ENCODE measurements at places on chromosomes 5 and 9.
A peak's percentile ranks its signal among the peaks of the same experiment; 100 is the strongest.

DNA sequence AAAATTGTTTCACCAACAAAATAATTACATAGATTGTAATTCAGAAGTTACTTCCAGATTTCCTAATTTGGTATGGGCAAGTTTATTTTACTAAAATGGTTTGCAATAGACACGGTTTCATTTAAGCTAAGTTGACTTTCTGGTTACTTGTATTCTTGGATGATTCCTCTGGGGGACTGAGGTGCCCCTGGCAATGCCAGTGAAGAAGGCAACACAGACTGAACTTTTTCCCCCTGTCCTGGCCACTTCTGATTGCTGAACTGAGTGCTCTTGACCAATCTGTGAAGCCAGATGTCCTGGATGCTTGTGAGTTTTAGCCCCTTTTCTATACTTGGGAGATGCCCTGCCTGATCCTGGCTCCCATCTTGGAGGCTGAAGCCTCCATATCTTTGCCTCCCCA lies 66.3 kb upstream of the FANCC start:
- DNase-seq: no peak

- no peak for DNase-seq
Measured at GRCh38 chr5:123810746-123811340, 298.9 kb downstream of the CSNK1G3 start.

GRCh38 chr5:107464416-107464815 lies 206.3 kb downstream of the EFNA5 start:
- no peak for DNase-seq

GRCh38 chr9:129027685-129028191 lies 393 bp downstream of the SH3GLB2 start:
- no peak for DNase-seq

- DNase-seq: no peak
Measured at GRCh38 chr5:169029661-169030274, 271.2 kb downstream of the SLIT3 start.

DNA sequence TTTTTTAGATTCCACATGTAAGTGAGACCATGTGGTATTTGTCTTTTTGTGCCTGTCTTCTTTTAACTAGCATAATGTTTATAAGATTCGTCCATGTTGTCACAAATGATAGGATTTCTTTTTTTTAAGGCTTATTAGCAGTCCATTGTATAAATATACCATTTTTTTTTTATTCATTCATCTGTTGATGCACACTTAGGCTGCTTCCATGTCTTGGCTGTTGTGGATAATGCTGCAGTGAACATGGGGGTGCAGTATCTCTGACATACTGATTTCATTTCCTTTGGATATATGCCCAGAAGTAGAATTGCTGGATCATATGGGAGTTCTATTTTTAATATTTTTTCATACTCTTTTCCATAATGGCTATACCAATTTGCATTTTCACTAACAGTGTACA lies 48.7 kb downstream of the KIAA1958 start:
- DNase-seq: no peak

DNA sequence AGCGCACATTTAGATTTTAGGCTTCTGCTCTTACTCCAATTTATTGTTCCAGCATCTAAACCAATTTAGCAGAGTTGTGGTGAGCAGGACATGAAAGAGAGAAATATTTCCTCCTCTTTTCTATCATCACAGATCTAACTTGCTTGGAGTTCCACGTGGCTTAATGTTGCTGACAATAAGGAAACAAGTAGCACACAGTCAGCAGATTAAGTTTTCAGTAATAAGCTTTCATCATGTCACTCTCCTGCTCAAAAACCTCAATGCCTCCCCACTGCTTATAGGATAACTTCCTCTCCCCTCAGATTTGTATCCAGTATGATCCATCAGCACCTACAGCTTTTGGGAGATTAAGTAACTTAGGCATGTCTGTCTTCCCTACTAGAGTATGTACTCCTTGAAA lies 10.4 kb upstream of the SSBP2 start:
- DNase-seq: no peak

DNA sequence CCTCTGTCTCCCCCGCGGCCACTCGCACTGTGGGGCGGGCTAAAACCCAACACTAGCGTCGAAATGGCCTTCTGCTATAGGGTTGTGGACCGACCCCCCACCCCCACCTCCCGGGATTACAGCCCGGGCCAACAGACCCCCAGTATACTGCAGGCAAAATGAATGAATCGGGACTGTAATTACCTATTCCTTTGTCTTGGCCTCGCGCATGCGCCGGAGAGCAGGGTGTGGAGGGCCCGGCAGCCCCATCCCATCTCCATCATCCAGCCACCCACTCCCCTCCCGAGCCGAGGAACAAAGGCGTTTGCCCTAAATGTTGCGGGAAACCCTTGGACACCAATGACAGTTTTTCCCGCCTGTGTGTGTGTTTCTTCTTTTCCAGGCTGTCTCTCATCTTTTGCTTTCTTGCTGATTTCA lies 1.6 kb downstream of the BASP1 start:
- DNase-seq: no peak

- no peak for DNase-seq
Measured at GRCh38 chr9:97638666-97639065, 5.0 kb downstream of the NCBP1 start.

GRCh38 chr5:158670201-158670600 lies 429.5 kb downstream of the EBF1 start:
- no peak for DNase-seq

DNA sequence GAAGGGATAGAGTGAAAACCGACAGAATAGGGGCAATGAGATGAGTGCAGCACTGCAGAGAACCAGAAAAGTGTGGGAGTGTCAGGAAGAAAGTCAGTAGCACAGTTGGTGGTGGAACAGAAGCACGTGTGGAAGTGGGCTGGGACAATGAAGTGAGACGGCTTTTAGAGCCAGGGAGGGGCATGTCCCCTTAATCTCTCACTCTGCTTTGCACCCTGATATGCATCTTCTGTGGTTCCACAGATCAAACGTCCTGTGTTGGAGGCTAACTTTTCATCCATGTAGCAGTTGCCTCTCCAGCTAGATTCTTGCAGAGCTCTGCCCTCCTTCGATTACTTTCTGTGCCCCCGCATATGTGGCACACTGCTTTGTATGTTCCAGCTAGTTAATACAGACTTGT lies 163.6 kb downstream of the DOCK8 start:
- no peak for DNase-seq

DNA sequence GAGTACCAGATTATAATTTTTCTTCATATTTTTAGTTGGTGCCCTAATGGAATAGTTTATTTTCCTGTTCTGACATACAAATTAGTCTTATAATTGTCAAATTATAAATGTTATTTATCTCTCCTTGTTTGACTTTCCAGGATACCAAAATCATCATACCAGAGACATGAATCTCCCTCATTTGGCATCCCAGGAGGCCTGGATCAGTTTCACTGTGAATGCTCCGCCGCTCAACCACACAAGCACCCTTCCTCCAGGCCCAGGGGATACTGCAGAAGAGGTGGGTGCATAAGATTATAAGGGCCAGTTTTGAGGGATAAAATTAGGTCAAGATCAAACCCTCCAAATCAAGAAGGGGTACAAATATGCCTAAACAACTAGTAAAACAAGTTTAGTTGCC lies 1229.3 kb downstream of the CDH12 start:
- no peak for DNase-seq

- no peak for DNase-seq
Measured at GRCh38 chr9:3468421-3469205, 57.2 kb downstream of the RFX3 start.

DNA sequence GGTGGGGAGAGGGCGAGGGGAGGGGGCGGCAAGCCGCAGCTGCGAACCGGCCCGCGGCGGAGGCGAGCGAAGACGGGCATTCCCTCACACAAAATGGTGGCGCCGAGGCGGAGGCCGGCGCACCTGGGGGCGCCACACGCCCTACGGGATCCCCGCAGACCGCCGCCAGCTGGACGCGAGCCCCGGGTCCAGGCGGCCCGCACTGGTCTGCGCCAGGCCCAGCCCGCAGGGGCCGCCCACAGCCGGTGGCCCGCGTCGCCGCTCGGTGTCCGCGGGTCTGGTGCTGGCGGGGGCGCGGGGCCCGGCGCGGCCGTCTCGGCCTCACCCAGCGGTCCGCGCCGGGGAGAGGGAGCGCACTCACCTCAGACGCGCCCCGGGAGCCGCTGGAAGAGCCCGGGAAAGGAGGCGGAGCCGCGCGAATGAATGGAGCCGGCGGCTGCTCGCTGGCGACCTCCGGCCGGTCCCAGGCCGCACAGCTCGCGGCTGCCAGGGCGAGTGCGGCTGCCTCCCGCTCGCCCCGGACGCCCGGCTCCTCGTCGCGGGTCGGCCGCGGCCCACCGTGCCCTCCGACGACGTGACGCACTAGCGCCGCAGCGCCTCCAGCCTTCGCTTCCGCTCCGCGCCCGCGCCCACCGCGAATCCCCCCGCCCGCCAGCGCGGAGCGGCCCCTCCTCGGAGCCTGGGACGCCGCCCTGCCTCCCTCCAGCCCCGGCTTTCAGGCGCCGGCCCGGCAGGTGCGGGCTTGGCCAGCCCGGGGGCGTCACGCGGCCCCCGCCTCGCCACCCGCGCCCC lies at the start of gene FAM169A:
TSS of gene FAM169A (minus strand) at position 584 of the 792 bp plus-strand sequence. CDS start 24,711 bp downstream, outside the sequence.
- DNase-seq: peak; percentile 66

- DNase-seq: peak; percentile 55
Measured at GRCh38 chr5:109848130-109848529, 158.4 kb downstream of the MAN2A1 start.

- DNase-seq: no peak
Measured at GRCh38 chr5:164597293-164597900, 1092.0 kb downstream of the MAT2B start.

DNA sequence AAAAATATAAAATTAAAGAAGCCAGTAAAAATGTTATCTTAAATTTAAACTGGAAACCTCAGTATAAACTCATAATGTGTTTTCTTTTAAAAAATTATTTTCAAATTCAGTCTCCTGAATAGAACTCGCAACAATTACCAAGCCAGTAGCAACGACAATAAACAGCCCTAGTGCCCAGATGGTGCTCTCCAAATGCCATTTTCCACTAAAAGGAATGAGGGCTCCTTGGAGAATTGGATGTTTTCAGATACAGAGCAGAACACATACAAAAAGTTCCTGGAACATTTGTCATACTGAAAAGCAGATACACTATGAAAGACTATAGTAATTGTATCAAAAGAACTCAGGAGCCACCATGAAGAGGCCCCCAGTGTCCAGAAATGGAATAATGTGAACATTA lies 97.4 kb downstream of the TMC1 start:
- DNase-seq: no peak

DNA sequence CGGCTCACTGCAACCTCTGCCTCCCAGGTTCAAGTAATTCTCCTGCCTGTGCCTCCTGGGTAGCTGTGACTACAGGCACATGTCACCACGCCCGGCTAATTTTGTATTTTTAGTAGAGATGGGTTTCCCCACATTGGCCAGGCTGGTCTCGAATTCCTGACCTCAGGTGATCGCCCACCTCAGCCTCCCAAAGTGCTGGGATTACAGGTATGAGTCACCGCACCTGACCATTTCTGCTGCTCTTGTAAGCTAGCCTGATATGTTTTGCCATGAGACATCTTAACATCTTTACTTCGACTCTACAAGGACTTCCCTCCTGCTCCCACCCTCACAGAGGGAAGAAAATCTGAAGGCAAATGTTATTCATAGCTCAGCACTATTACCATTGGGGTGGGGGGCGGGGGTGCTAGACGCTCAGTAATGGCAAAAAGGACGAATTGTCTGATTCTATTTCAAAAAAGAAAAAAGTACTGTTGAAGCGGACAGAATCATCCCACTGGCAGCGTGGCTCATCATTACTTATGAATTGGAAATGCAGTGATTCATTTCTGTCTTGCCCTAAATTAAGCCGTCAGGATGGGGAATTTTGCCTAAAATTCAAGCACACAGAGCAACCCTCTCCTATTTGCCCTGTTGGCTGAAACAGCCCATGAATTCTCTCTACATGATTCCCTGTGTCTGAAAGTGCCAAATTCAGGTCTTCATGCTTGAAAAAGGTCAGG lies 46.4 kb upstream of the WWC1 start:
- no peak for DNase-seq

DNA sequence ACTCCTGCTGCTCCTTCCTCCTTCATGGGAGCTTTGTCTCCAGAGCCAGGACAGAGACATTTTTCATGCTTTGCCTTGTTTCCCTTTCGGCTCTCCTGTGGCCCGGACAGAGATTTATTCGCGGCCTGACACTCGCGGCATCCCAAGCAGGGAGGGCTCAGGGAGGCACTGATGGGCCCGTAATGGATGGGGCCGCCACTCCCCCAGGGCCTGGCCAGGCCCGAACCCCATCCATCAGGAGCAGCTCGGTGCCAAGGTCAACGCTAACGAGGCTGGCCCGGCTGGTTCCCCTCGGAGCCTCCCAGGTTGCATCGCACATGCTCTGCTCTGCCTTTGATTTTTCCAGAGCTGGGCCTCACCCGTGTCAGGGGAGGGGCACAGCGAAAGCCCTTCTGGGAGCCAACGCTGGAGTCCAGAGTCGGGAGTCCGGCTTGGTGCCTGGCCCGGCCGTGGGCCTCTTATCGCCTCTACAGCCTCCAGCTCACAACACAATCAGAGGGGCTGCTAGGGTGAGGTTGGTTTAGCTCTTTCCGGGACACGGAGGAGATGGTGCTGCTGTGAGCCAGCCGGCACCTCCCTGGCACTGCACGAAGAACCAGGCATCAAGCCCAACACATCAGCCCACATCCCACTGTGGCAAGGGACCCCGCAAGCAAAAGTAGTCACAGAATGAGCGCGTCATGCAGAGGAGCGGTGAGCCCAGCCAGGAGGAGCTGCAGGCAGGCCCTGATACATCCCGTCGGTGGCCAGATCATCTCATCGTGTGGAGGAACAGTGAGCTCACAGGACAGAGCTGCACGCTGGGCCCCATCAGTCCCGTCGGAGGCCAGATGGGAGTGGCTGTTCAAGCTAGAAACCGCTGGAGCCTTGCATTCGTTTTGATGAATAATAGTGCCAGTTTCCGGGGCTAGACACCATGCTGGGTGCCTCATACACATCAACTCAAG lies 72.2 kb upstream of the BARHL1 start:
- DNase-seq: no peak

DNA sequence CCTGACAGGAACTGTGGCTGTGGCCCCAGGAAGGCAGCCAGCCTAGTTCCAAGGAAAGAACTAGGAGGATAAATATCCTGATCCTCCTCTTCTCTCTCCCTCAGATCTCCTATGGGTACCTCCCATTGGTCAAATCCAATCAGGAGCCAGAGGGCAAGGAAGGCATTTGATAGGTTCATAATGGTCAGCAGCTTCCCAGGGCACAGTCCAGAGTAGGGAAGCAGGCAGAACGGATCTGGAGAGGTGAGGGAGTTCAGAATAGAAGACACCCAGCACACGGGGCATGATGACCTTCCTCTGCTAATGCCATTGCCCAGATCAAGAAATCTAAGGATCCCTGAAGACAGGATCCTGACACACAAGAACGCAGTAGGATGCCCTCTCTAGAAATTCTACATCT lies 8.6 kb downstream of the ABLIM3 start:
- DNase-seq: peak; percentile 74

GRCh38 chr9:109907400-109907799 lies 127.4 kb downstream of the PALM2AKAP2 start:
- DNase-seq: peak; percentile 54

- DNase-seq: no peak
Measured at GRCh38 chr9:128396970-128397613, 23.6 kb upstream of the CERCAM start.

- DNase-seq: no peak
Measured at GRCh38 chr5:82664732-82665131, 386.6 kb upstream of the RPS23 start.

GRCh38 chr9:74875656-74876055 lies 12.1 kb downstream of the TRPM6 start:
- DNase-seq: no peak
